ENCODE measurements at places on chromosomes 11 and 22.

DNA sequence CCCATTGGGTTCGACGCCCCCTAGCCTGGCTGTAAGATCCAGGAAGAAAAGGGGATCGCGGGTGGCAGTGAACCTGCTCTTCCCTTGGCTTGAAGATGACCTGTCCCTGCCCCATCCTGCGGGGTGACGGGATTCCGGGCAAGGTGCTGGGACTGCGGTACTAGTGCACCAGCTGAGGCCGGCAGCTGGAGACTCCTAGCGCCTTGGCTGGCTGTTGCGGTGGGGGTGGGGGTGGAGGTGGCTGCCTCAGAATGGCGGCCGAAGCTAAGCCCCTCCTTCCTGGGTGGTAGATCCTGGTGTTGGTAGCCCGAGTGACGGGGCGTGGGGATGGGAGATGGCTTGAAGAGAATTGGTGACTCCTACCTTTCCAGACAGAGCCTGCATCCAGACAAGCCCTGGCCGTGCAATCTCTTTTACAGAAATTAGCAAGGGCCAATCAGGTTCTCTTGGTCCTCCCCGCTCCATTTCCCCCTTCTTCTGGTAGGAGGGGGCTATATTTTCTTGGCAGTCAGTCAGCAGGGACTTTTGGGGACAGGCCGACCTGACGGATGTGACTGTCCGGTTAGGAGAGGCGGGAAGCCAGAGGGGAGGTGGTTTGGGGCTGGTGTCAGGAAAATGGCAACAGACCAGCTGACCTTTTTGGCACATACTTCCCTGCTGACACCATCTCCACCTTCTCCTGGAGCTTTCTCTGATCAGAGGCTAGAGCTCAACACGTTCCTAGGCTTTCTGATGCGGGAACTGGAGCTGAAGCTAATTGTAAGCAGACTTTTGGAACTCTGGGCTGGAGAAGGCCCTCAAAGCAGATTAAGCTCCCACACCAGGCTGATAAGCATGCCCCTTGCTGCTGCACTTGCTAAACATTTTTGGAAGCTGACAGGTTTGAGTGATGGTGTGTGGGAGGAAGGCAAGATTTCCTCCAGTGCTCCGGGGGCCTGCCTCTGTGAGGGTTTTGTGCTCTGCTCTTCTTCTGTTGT lies 2.0 kb downstream of the NAV2 start:
- DNase-seq: no peak

- no peak for DNase-seq
Observed at GRCh38 chr11:108319541-108320145, 96.8 kb downstream of the ATM start.

DNA sequence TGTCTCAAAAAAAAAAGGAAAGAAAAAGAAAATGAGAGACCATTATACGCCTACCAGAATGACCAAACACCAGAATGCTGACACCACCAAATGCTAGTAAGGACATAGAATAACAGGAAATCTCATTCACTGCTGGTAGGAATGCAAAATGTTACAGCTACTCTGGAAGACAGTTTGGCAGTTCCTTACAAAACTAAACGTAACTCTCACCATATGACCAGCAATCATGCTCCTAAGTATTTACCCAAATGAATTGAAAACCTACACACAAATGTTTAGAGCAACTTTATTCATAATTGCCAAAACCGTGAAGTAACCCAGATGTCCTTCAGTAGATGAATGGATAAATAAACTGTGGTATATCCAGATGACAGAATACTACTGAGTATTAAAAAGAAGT lies 7.2 kb downstream of the CHKA start:
- DNase-seq: no peak

DNA sequence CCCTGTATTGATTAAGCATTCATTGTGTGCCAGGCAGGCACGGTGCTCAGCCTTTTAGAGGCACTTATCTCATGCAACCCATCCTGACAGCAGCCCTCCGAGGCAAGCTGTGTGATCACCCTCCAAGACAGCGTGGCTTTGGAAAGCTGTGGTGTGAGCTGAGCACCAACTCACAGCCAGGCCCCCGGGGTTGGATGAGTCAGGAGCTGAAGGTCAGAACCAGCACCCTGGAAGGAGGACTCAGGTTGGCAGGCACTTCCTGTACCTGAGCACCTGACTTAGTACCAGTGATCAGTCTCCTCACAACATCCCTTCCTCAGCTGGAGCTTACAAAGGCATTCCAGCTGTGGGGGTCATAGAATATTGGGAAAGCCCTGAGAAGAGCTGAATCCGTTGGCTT lies 9.0 kb downstream of the PATZ1 start:
- DNase-seq: no peak

- DNase-seq: no peak
Observed at GRCh38 chr22:36008131-36008530, 20.5 kb downstream of the RBFOX2 start.

DNA sequence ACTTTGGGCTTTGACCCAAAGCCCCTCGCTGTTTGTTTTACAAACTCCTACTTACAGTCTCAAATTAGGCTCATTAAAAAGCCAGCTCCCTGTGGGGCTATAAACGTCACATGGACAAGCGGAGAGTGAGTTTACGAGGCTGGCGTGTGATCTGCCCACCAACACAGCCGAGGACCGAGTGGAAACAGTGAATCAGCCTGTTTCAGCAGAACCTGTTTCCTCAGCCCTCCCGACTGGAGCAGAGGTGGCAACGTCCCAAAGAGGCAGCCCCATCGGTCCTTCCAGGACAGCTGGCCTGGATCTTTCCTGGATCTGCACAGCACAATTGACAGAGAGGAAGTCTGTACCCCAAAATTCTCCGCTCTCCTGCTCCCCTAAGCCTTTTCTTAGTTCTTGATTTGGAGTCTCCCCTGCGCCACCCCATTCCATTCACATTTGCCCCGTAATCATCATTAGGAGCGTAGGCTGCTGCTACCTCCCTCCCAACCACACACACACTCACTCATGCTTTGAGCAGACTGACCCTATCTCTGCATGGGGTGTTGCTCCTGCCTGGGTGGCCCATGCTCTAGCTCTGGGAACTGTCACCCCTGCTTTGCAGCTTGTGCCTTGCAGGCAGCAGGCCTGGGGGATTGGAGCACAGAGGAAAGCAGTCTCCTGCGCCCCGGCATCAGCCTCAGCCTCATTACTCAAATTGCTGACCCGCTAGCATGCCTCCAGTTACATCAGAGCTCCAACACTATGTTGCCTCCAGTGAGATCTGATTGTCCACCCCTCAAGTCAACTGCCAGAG lies 117.8 kb downstream of the NAT10 start:
- DNase-seq: no peak

GRCh38 chr11:78952175-78952574 lies 377.5 kb upstream of the NARS2 start:
- no peak for DNase-seq

- DNase-seq: no peak
Observed at GRCh38 chr11:86360775-86361395, 13.8 kb upstream of the CCDC81 start.

DNA sequence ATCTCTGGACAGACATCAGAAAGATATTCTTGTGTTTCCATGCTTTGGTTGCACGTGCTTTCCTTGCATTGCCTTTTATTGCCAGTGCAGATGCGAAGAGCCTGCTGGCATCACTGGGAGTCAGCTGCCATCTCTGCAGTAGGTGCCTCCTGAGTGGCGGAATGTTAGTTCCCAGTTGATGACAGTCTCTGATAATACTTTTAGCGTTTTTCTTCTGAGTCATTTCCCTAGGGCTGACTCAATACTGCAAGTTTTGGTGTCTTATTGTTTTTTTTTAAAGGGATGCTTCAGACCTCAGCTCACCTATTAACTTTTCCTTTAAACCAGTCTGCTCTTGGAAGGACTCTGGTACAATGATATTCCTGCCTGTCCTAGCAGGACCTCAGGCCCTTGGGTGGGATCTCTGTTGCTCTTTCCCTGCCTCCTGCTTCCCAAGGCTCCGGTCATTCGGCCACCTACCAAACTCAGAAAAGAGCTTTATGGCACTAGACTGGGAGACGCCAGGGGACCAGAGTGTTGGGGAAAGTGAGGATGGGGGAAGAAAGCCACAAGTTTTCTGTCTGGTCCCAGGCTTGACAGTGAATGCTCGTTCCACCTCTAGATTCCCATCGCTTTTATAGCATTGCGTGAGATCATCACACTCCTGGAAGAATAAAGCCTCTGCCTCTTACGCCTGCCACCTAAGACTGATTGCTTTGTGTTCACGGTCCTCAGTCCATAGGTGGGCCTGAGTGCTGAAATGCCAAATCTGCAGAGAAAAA lies 308.7 kb downstream of the DDX10 start:
- no peak for DNase-seq

DNA sequence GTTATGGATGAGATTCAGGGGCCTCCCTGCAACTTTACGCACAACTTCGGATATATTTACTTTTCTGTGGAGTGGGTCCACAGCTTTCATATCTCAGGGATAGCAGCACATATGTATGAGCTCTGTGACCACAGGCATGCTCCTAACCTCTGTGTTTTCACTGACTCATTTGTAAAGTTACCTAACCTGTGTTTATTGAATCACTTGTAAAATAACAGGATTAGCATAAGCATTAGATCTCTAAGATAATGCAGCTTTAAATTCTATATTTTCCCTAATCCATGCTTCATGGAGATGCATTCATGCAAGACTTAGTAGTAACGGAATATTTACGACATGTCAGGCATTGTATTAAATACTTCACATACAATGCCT lies 47.9 kb upstream of the DDI1 start:
- DNase-seq: no peak

DNA sequence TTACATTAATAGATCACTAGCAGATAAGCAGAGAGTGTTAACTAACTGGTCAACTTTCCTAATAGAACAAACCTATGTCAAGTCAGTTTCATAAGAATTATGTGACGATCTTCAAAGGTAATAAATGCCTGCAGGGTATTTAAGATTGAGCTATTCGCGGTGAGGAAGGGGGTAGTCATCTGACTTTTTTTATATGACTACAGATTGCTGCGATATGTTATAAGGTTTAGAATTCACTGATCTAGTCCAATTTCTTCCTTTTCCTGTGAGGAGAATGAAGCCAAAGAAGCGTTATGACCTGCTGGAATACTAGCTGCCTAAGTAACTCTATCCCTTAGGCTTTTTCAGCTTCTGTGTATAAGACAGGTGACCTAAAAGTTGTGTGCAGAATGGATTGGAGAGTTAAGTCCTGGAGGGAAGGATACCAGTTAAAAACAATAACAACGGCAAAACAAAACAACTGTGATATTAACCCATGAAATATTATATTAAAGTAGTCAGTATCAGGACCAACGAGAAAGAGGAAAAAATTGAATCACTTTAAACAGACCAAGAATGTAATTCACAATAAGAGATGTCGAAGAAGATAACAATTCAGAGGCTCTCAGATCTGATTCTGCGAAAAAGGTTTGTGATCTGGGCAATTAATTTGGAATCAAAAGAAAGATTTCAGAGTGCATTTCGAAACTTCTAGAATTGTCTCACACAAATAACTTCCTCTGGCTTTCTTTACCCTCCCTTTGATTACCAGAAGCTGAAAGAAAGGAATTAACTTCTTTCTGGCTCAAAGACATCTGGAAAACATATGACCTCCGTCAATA lies 630 bp downstream of the CASP4 start:
- DNase-seq: no peak

DNA sequence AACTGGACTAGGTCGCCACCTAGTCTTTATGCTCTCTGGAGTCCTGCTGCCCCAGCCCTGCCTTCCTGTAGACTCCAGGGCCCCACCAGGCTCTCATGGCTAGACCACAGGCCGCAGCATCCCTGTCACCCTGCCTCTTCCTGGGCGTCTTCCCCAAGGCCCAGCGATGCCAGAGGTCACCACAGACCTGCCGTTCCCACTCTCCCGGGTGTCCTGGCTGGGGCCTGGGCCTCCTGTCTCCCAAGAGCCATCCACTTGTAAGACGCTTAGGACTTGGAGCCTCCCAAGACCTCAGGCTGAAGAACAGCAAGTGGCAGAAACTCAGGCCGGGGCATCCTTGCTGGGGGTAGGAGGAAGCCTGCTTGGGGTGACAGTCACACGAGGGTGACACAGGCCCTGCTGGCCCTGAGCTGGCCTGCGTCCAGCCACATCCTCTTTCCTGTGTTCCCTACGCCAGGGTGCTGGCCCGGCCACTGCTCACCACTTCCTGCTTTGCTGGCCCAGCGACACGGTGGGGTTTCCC lies 2.0 kb upstream of the TCIRG1 start:
- no peak for DNase-seq

GRCh38 chr22:45579306-45579705 lies 76.6 kb downstream of the FBLN1 start:
- no peak for DNase-seq

DNA sequence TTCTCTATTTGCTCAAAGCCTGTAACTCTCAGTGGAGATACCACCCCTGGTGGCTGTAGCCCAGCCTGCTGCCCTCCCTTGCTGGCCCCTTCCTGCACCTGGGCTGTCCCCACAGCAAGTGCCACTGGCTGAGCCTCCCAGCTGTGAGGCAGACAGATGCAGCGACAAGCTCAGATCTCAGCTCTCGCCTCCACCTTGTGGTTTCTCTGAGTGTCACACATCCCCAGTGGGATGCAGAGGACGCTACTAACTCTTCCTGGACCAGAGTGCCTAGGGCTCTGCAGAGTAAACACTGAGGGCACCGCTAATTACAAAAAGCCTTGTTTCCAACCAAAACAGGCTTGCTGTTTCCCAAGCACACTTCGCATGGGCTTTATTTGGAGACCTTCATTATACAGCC lies 8.9 kb downstream of the YPEL1 start:
- no peak for DNase-seq

DNA sequence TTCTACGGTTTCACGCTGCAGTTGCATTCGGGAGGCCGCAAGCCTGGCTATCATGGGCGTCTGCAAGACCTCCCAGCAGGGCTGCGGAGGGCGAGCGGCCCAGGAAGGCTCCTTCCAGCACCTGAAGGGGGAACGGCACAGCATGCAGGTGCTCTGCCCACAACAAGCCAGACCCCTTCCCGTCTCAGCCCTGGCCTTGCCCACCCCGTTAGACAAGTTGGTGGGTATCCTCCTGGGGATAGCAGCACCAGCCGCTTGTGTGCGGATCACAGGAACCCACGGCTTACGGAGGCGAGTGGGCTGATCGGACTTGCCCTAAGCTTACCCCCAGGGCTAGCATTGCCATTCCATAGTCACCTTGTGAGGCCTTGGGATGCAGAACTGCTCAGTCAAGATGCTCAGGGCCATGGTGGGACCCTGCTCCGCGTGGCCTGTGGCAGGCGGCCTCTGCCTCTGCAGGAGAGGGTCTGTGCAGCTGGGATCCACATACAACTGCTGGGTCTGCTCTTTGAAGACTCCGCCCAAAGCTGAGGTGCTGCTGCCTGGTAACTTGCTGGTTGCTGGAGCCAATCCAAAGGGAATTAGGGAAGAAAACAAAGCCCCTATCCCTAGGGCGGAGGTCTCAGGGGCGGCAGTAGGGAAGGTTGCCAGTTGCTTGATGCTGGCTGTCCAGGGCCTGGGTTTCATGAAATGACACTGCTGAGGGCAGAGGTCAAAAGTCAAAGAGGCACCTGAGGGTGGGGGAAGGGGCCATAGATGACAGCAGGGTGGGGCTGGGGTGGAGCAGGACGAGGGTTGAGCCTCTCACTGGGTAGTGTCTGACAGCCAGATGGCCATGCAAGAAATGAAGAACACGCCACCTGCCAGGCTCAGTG lies 1.4 kb upstream of the OSBPL5 start:
- DNase-seq: no peak

DNA sequence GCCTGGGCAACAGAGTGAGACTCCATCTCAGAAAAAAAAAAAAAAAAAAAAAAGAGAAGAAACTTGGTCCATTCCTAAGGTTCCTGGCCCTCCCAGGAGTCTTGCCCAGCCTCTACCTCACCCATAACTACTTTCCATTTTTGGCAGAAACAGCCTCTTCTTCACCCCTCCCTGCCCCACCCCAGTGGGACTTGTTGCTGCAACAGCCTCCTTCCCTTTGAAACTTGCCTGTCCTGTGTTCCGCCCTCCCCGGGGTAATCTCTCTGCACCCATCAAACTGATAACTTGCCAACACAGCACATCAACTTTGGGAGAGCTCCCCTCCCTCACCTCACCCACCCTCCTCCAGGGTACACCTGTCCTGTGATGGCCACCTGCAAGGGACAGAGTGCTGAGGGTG lies 10.0 kb upstream of the FAM83F start:
- DNase-seq: no peak
